ENCODE measurements at places on chromosomes 6 and 20.

- no peak for DNase-seq
These were observed 859.8 kb downstream of the MAFB start for GRCh38 chr20:39829256-39829655.

- peak; percentile 83 for DNase-seq
These were observed 1.3 kb downstream of the TAPBP start for GRCh38 chr6:33312361-33313104.

GRCh38 chr6:36633370-36633769 lies 39.2 kb downstream of the SRSF3 start:
- DNase-seq, result no peak

- no peak for DNase-seq
These were observed 287.3 kb upstream of the PLN start for GRCh38 chr6:118260833-118261232.

- peak; percentile 29 for DNase-seq
These were observed 41.2 kb upstream of the DST start for GRCh38 chr6:56683882-56684281.

All from ACHN (cell line).